ENCODE measurements at places on chromosomes 12 and 14.

DNA sequence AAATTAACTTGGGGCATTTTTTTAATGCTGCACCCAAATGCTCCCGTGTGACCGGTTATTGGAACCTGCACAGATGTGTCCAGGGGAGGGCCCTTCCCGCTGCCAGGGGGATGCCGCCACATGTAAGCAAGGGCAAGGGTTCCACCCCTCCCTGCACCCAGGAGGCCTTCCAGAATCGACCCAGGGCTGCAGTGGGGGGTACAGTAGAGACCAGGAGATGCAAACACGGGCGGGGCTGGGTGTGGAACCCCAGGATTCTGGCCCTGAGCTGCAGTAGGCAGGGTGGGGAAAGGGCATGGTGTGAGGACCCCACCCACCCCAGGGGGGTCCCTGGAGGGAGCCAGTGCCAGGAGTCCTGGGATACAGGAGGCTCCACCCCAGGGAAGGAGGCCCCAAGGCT lies 54.1 kb downstream of the TNFAIP2 start:
- no peak for DNase-seq

- no peak for DNase-seq
Measured at GRCh38 chr12:44775901-44776300, 100.2 kb downstream of the NELL2 start.

DNA sequence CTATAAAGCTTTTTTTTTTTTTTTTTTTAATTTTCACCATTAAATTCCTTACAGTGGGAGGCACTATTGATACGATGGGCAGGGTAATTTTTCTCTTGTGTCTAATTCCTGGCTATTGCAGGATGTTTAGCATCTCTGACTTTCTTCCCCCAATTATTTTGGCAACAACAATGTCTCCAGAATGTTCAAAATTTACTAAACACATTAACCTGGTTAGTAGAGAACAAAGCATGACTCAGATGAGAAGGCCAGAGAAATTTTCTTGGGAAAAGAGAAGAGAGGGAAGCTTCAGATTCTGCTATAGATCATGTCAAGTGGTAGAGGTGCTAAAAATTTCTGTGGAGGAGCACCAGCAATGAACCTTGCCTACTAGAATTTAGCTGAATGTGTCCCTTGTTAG lies 171.5 kb upstream of the PRICKLE1 start:
- no peak for DNase-seq

DNA sequence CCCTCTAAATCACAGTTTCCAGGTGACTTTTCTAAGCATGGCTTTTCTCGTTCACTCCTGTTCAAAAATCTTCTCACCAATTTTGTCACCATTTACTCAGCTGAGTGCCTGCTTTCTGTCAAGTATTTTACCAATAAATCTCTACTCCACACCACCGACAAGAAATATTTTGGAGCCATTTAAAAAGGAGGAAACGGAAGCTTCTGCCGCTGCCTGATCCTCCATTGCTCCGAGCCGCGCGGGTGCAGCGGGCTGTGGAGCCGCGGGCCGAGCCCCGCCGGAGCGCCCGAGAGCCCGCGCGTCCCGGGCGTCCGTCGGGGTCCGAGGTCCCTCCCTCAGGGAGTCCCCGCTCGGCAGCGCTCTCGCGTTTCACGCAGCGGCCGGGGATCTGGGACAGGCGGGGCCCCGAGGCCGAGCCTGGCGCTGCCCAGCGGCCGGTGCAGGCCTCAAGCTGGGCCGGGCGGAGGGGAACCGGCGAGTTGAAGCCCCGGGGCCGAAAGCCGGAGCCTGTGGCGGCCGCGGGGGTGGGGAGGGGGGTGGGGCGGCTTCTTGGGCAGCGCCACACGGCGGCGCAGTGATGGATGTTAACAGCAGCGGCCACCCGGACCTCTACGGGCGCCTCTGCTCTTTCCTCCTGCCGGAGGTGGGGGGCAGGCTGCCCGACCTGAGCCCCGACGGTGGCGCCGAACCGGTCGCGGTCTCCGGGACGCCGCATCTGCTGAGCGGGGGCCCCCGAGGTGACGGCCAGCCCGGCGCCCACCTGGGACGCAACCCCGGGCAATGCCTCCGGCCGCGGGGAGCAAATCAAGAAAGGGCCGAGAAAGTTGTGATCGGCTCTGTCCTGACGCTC lies 1.1 kb upstream of the HEBP1 start:
- DNase-seq, result peak; percentile 48

GRCh38 chr14:75531660-75532317 lies 9.5 kb downstream of the BATF start:
- DNase-seq, result no peak

DNA sequence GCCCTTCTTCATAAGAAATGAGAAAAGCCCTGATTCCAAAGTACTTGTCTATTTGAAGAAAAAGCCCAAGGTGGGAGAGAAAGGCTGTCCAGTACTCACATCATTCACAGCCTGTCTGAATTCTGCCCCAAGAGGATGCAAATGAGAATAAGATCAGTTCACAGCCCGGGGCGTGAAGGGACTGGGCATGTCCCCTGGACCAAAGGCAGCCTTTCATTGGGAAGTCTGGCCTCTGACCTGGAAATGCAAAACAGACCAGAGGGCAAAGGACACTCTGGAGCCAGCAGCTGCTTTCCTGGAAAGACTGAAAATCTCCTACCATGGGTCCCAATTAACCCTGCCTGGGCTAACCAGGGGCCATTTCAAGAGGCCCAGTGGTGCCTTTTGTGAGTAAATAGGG lies 191.2 kb upstream of the PELI2 start:
- no peak for DNase-seq

- DNase-seq, result no peak
Measured at GRCh38 chr14:29709490-29709889, 218.2 kb downstream of the PRKD1 start.

- DNase-seq, result no peak
Measured at GRCh38 chr12:3751151-3752095, 1.5 kb downstream of the CRACR2A start.

GRCh38 chr14:94042433-94043091 lies 16.4 kb downstream of the OTUB2 start:
- DNase-seq, result no peak

DNA sequence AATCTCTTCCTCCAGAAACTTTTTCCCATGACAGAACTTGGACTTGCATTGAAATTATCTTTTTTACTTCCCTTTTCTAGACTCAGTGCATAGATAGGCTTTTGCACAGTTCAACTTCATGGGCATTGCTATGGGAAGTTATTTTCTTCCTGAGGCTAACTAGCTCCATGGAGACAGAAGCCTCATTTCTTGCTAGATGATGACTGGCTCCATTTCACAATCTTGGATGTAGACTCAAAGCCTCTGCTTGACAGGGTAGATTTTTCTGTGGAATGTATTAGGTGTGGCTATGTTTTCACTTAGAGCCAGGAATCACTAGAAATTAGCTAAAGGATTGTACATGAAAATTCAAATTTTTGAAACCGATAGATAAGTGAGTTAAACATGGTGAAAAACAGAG lies 884.1 kb upstream of the MGAT4C start:
- no peak for DNase-seq

GRCh38 chr12:43912859-43913258 lies 77.0 kb downstream of the TMEM117 start:
- DNase-seq, result no peak

DNA sequence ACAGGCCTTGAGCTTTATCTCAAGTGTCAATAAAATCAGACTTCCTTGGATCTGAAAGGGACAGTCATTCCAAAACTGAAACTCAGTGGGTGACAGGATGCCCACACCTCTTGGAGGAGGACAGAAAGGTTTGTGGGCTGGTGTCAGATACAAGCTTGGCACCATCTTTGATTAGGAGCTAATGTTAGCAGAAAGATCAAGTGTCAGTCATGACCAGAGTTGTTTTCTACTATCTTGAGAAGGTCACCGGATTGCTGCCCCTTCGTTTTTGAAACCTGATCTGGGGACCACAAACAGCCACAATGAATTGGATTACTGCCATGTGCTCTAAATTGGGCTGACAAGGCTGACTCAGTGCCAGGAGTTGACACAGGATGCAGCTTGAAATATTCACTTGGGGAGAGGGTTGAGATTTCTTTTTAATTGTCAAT lies 88.3 kb downstream of the OTOGL start:
- DNase-seq, result peak; percentile 35

DNA sequence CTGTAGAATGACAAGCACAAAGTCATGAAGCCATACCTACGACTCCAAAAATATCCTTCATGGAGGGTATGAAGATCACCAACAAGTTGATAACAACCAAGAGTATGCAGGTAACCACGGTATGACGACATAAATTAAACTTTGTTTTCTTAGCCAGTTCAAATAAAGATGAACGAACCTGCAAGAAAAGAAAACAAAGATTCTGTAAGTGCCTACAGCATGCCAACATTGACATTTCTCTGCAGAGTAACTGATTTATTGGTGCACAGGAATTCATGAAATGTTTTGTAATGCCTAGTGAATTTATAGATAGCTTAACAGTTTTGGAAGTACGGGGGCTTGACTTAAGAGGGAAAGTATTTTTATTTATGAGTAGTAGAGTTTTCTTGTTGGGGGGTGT lies 71.0 kb downstream of the SLC38A1 start:
- no peak for DNase-seq

- DNase-seq, result no peak
Measured at GRCh38 chr12:49832836-49833421, 4.7 kb upstream of the NCKAP5L start.

- no peak for DNase-seq
Measured at GRCh38 chr12:105296116-105297089, 34.1 kb upstream of the C12orf75 start.

- DNase-seq, result no peak
Measured at GRCh38 chr14:89845346-89845745, 109.2 kb downstream of the EFCAB11 start.

GRCh38 chr14:100108042-100108825 lies 43.0 kb downstream of the EVL start:
- DNase-seq, result peak; percentile 83

DNA sequence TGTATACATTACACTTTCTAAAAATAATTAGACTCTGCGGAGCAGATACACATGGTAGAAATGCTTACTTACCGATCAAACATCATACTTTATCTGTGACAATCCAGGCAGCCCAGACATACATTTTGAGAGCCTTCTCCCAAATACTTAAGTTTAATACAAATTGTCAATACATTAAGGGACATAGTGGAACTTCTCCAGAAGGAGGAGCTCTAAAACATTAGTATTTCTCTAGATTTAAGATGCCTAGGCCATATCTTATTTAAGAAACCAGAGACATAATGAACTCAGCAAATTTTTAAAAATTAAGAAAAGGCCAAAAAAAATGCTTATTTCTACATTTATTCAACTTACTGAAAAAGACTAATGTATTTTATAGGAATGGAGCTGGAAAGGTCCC lies 16.1 kb downstream of the ACSM4 start:
- DNase-seq, result no peak

GRCh38 chr12:32051511-32052211 lies 55.0 kb upstream of the BICD1 start:
- no peak for DNase-seq

DNA sequence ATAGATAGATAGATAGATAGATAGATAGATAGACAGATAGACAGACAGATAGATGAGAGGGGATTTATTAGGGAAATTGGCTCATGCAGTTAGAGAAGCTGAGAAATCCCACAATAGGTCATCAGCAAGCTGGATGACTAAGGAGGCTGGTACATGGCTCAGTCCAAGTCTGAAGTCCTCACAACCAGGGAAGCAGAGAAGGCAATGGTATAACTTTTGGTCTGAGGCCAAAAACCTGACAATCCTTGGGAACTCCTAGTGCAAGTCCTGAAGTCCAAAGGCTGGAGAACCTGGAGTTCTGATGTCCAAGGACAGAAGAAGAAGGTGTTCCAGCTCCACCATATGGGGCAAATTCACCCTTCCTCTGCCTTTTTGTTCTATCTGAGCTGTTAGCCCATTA lies 517.6 kb upstream of the ATP2B1 start:
- DNase-seq, result no peak

DNA sequence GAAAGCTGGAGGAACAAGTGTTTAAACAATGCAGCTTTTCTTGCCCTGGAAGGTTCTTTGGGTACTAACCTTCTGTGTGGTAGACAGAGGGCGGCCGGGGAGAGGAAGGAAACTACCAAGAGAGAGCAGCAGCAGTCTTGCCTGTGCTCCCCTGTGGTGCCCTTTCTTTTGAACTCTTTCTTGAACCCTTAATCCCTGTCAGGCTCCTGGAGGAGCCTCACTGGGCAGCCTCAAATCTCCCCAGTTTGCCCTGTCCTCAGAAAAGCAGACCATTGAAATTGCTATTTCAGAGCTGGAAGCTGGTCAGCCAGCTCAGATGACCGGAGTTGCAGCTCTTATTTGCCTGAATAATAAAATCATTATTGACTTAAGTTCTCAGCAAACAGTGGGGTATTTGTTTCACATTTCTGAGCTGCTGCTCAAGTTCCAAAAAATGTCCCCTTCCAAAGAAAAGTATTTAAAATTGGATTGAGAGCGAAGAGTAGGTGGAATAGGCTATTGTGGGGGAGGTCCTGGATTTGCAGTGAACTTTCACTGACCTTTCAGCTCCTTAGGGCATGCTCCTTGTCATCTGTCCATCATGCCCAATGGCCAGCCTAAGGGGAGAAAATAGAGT lies 42.1 kb upstream of the RNASE3 start:
- no peak for DNase-seq

DNA sequence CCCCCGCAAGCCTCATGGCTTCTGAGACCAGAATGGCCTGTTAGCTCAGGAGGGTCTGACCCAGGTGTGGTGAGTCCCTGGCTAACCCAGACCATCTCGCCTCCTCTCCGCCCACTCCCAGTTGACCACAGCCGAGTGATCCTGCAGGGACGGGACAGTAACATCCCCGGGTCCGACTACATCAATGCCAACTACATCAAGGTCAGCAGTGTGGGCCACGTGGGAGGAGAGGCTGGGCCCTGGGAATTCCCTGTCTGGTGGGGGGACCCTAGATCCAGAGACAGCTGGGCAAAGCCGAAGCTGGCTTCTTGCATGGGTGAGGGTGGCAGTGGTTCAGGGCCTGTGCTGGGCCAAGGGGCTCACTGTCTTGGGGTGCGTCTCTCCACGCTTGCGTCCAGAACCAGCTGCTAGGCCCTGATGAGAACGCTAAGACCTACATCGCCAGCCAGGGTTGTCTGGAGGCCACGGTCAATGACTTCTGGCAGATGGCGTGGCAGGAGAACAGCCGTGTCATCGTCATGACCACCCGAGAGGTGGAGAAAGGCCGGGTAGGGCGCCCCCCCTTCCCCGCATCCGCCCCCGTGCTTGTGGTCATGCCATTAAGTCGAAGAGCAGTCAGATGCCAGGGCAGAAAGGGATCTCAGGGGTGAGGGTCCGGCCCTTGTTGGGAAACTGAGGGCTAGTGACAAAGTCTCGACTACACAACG lies 5.0 kb downstream of the PTPN6 start:
- peak; percentile 77 for DNase-seq

DNA sequence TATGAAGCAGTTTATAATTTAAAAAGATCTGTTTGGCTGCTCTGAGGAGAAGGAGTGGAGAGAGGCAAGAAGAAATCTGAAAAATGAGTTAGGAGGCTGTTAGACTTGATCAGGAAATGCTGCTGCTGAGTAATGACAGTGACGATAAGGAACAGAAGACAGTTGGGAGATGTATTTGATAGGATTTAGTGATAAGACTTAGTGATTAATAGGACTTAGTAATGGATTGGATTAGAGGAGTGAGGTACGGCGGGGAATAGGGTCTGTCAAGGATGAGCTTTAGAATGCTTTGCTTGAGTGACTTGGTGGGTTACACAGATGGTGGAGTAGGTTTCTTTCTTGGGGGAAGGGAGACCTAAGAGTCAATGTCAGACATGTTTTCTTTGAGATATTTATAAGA lies 31.7 kb downstream of the UNC79 start:
- DNase-seq, result no peak
